ENCODE measurements at places on chromosomes 4 and X. TPM values are rescaled to one million over a fixed set of nuclear protein-coding genes. Genes with fewer than 3 reads are reported as not detected.

GRCh38 chr4:797066-797465, 28.9 kb downstream of the CPLX1 start:
- DNase-seq = no peak

- DNase-seq = no peak
These were observed 225.9 kb downstream of the NR3C2 start for GRCh38 chr4:148216321-148216720.

DNA sequence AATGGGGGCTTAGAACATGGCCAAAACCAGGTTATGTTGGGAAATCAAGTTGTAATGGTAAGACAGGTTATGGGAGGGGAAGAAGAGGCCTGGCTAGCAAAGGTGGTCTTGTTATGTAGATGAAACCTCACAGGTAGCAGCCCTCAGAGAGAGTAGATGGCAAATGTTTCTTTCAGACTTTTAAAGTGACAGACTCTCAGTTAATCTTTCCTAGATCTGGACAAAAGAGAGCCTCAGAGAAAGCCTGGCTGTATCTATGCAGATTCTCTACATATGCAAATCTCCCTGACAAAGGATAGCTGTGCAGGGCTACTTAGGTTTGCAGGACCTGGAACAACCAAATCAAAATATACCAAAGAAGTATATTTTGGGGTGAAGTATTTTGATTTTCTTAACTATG, 284.1 kb upstream of the AMOT start:
- DNase-seq = no peak

DNA sequence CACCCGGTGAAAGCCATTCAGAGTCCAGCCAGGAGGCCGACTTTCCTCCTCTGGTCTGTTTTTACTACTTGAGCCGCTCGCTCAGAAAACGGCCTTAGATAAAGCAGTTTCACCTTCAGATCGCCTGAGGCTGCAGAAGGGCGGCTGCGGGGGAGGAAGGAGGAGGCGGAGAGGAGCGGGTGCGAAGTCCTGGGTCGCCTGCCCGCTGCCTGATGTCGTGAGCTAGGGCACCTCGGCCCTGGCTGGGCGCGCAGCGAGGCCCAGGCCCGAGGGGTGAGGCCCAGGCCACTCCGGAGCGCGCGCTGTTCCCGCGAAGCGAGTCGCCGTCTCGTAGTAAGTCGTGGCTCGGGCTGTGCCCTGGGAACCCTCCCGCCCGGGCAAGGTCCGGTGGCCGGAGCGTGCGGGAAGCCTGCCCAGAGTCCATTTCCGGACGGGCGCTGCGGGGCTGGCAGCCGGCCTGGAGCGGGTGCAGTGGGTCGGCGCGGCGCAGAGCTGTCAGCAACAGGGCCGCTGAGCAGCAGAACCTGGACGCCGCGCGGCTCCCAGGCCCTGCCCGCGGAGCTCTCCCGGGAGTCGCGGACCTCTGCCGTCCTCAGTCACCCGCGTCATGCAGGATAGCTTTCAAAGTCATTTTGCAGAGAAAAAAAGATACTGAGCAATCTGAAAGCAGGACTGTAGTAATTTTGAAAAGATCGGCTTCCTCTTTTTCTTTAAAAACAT, 18.6 kb downstream of the TRIM2 start:
- DNase-seq = no peak

- DNase-seq = no peak
These were observed 107.1 kb downstream of the NSUN7 start for GRCh38 chr4:40856840-40857362.

- peak; percentile 44 for DNase-seq
These were observed 215.3 kb upstream of the CTSO start for GRCh38 chr4:156169011-156169410.

GRCh38 chrX:110435196-110435595, 76.5 kb downstream of the RTL9 start:
- no peak for DNase-seq

GRCh38 chr4:155428128-155428527, 51.4 kb upstream of the MAP9 start:
- no peak for DNase-seq

DNA sequence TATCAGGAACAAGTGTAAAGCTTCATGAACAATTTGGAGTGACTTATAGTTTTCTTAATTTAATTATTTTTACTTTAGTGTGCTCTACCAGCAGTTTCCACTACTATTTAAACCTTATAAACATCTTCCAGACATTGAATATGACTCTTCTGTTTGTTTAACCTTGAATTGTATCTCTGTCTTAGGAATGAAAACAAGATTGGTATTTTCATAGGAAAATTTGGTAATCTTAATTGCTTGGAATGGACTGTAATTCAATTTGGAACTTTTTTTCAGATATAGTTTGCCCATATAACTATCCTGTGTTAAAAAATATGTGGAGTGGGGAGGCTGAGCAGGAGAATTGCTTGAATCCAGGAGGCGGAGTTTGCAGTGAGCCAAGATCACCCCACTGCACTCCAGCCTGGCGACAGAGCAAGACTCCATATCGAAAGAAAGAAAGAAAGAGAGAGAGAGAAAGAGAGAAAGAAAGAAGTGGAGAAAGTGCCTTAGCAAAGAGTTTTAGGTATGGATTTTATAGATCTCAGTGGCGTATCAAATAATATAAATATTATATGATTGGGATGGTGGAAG, 242.4 kb downstream of the BMPR1B start:
- DNase-seq = no peak

DNA sequence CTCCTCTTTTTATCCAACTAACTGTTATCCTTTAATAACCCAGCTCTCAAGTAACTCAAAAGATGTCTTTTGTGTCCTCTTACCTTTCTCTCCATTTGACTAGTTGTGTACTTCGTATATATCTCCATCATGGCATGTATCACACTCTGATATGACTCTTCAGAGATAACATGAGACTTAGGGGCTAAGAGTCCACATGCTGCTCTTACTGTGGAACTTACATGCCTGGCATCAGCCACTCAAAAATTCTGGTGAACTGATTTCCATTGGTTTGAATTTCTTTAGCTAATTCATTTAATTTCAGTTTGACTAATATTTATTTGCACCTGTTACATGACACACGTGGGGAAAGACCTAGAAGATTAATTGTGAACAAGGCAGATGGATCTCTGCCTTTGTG, 317.3 kb downstream of the HS3ST1 start:
- DNase-seq = no peak

GRCh38 chr4:53778155-53778554, 186.9 kb upstream of the LNX1 start:
- DNase-seq = no peak

- DNase-seq = no peak
These were observed 7.7 kb downstream of the LAP3 start for GRCh38 chr4:17584521-17585213.

DNA sequence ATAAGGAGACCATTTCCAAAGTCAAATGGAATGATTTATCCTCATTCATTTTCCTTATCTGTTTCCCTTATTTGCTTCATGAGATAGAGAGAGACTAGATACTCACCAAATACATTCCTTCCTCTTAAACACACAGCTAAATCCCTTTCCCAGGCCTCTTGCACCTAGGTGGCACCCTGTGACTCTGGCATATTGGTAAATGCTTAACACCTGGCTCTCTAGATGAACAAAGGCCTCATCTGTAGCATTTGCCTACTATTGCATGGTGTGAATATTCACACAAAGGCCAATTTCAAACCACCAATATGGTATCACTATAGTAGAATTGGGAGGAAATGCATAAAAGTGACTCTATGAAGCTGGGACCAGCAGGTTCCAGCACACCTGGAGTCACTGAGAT, 22.1 kb upstream of the SLC10A4 start:
- DNase-seq = peak; percentile 3

GRCh38 chr4:157143369-157143768, 67.4 kb downstream of the GLRB start:
- DNase-seq = no peak

GRCh38 chr4:84032372-84032771, 466.7 kb downstream of the NKX6-1 start:
- DNase-seq = no peak

GRCh38 chrX:140733766-140734342, 24.3 kb downstream of the LINC00632 start:
- DNase-seq = peak; percentile 61

GRCh38 chrX:51759055-51759839, 16.0 kb downstream of the GSPT2 start:
- no peak for DNase-seq

DNA sequence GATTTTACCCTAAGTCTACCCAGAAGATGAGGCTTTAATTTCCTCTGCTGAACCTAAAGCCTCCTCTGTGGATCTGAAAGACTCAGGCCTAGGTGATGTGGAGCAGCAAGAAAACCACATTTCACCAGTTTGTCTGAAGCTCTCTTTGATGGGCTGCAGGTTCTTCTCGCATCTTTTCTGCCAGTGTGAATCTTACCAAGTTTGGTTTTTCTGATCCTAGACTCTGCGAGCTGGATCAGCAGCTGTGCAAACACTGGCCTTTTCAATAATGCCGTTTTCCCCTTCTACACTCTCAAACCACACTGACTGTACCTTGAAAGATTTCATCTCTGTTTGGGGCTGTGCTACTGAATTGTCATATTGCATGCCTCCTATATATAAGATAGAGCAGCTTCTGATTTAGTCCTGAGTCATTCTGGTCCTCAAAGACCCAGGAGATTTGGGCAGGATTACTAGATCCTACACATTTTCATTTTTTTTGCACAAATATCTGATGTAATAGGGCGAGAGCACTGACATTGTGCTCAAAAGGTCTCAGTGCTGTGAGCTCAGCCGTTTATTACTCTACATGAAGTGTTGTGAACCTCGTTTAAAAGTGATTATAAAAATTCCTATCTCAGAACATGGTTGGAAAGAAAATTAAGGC, 133.6 kb upstream of the FAM9C start:
- no peak for DNase-seq

- DNase-seq = no peak
These were observed 85.8 kb downstream of the DCTD start for GRCh38 chr4:182831376-182831775.

DNA sequence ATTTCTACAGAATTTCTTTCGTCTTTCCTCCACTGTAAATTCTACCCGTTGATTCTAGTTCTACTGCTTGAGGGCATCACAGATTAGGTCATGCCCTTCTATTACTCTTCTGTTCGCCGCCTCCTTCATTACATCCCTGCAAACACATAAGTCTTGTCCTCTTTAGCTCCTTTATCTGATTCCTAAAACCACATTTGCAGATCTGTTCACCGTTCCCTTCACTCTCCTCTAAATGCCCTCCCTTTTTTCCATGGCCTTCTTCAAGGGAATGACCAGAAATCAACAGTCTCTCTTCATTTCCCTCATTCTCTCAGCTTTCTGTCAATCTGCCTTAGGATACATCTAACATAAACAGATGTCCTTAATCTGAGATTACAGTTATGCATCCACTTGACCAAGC, 43.1 kb downstream of the BTC start:
- no peak for DNase-seq

DNA sequence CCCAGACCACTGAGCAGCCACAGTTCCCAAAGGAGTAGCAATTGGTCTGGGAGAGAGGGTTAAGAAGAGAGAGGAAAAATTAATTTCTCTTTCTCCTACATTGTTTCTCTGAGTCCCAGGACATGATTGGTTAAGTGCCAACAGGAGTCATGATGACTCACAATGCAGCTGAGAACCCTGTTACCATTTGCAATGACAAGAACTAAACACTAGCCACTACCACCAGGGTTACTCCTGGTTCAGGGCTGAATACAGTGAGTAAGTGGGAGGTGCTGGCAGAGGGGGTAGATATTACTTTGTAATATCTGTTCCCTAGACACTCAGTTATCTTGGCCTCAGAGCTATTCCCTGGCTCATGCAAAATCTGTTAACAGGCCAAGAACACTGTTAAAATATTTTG, 18.0 kb downstream of the ETDC start:
- DNase-seq = no peak

DNA sequence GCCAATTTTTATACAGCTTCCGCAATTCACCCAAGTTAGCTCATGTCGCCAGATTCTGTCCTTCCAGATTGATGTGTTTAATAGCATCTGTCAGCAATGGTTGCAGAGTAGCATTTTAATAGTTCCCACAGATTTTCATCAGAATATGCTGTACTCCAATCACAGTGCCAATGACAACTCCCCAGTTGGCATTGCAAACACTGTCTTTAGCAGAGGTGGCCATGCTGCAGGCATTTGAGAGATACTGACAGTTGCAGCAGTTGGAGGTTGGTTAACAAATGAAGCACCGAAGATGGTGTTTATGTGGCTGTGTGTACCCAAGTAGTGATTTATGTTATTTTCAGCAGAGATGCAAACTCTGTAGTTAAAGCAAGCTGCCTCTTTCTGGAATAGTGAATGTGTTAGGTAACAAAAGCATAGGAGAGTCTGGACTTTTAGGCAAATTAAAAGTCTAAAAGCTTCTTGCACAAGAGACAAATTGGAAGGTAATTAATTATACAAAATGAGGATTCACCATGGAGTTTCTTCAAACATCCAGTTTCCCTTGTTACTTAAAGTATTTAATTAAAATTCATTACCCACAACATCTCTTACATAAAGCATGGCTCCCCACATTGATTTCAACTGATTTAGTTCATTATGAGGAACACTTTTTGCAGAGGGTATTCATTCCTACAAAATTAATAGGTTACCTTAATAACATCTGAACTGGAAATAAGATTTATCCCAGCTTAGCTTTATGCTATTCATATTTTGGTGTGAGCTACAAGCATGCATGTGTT, 65.2 kb downstream of the PARM1 start:
- DNase-seq = no peak

DNA sequence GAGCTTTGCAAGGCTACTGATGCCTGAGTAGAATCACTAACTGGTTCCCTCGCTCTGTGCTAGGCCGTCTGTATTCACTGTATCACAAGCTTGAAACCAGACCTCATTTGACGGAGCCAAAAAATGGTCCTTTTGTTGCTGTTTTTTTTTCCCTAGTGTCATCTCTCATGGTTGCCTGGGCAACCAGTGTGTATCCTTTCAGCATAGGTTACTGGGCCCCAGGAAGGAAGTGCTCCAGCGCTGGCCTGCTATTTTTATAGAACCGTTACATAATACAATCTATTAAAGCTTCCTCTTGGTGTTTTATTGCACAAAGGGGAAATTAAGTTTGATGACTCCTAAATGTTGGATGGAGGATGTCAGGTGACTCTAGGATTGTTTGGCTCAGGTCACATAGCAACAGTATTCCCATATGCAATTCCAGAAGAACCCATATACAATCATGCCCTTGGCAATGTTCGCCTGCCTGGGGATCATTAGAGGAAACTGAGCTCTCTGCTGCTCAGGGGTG, 220.4 kb downstream of the SPRY1 start:
- peak; percentile 38 for DNase-seq

GRCh38 chrX:64186974-64187761, 18.3 kb downstream of the AMER1 start:
- DNase-seq = no peak

The DMRTC1B gene
- not detected for total RNA-seq

The RLIM gene
- 21.2 TPM for total RNA-seq

The SAGE1 gene
- total RNA-seq = not detected

The PPEF2 gene
- total RNA-seq = not detected

The TRIM75 gene
- total RNA-seq = not detected

The TCP11X2 gene
- total RNA-seq = not detected
